ENCODE measurements at places on chromosomes 3 and 15. TPM values are rescaled to one million over a fixed set of nuclear protein-coding genes. Genes with fewer than 3 reads are reported as not detected.

DNA sequence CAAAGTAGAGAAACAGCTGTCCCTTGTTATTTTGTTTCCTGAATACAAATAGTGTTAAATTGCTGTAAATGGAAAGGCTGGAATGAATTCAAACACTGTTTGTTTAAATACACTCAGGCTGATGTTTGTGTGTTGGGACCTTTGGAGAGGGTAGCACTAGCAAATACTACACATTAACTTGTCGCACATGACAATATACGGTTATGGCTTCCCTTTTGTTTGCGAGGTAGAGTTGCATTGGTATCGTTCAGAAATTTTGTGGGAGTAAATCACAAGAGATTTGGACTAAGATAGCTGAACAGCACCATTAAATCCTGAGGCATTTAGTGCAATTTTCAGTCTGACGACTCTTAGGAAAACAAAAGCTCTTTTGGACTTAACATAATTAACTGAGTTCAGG lies 213.0 kb upstream of the ROBO2 start:
- DNase-seq: no peak

DNA sequence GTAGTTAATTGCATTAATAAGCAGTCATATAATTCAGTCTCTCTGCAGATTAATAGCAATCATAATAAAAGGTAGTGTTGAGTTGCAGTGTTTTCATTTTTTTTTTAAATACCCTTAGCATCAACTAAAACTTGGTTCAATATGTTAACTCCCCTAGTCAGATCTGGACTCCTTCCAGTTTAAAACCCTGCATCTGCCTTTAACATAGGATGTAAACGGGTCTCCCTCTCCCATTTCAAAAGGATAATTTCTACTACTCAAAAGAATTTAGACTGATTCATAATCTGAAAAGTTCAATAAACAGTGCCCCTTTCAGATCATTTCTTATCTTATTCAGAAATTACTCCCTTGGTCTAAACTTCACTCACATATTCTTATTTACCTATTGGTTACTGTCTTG lies 11.4 kb downstream of the CPOX start:
- DNase-seq: no peak

DNA sequence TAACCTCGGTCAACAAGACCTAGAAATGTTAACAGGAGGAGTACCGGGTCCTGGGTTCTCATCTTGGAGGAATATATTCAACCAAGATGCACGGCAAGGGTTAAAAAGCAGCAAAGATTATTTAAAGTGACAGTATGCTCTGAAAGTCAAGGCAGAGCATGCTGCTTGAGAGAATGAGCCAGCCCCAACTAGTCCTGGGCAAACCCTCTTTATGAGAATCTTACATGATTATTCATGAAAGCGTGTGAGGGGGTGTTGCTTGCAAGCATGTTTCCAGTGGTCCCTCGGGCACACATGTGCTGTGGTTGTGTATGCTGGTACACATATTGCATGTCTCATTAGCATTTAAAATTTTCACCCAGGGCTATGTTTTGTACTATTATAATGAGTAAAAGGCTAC lies 1445.6 kb downstream of the SI start:
- DNase-seq: no peak

GRCh38 chr3:23824699-23825444 lies 19.1 kb downstream of the UBE2E1 start:
- no peak for DNase-seq

NRROS gene
- 8.2 TPM for total RNA-seq

Data from esophagus muscularis mucosa (tissue), 4 donors.